ENCODE measurements at places on chromosomes 3 and 15.

- no peak for DNase-seq
Measured at GRCh38 chr3:172627057-172627809, 83.6 kb downstream of the NCEH1 start.

GRCh38 chr3:153783106-153783505, 338.1 kb upstream of the ARHGEF26 start:
- no peak for DNase-seq

- DNase-seq, result no peak
Measured at GRCh38 chr15:25670025-25670554, 193.0 kb downstream of the ATP10A start.

GRCh38 chr3:21599890-21600289, 151.1 kb downstream of the ZNF385D start:
- DNase-seq, result no peak

DNA sequence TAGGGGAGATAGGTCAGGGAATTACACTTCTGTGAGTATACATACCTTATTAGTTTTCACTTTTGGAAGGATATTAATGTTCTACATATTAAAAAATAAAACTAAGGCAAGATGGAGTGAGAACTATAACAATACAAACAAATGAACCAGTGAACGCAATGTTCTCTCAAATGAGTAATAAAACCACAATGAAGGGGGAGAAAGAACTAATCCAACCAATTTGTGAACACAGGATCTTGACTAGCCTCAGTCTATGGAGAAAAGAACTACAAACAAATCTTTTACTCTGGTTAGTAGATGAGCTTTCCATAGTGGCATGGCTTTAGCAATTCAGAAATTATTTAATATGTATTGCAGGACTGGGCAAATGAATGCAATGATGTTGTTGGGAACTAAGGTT, 26.9 kb upstream of the ATOSA start:
- no peak for DNase-seq

DNA sequence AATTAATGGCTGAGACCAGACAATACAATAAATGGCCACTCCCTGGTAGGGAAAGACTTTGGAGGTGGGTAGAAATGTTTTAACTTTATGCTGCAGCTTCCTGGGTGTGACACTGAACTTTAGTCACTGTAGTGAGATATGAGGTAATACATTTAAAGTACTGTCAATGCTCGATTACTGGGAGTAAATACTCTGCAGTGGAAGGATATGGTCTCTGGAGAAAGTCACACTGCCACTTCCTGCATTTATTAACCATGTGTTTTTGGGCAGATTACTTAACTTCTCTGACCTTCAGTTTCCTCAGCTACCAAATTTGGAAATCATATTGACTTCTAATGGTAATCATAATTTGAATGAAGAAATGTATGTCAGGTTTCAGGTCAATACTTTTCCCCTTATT, 317.1 kb upstream of the TGFBR2 start:
- no peak for DNase-seq

GRCh38 chr15:63089260-63090043, 32.2 kb upstream of the LACTB start:
- DNase-seq, result no peak

GRCh38 chr3:100912976-100913545, 80.2 kb downstream of the ABI3BP start:
- DNase-seq, result no peak

- DNase-seq, result no peak
Measured at GRCh38 chr3:49930168-49930690, 618 bp upstream of the MON1A start.

DNA sequence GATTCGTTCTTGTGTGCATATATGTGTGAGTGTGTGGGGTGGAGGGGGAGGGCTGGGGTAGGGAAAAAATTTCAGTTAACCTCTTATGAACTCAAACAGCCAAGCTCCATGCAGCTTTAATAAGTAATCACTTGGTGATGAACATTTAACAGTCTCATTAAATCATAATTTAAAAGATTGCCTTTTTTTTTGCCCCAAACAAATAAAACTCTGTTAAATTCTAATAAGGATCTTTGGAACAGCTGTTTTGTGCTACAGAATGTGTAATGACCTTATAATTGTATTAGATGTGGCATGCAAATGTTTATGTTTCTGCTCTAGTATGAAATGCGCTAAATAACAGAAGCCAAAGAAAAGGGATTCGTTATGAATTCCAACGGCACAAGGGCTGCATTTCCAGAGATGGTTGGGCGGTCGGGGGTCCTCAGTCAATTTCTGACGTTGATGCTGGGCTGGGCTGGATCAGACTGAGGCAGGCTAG, 80.0 kb upstream of the RORA start:
- no peak for DNase-seq

Measured in stimulated activated CD4-positive, alpha-beta T cell treated with anti-CD3 and anti-CD28 coated beads, Interleukin-15, amount 100 ng/mL, for 1 hour (primary cell).